ENCODE measurements at places on chromosomes 2 and 18.

DNA sequence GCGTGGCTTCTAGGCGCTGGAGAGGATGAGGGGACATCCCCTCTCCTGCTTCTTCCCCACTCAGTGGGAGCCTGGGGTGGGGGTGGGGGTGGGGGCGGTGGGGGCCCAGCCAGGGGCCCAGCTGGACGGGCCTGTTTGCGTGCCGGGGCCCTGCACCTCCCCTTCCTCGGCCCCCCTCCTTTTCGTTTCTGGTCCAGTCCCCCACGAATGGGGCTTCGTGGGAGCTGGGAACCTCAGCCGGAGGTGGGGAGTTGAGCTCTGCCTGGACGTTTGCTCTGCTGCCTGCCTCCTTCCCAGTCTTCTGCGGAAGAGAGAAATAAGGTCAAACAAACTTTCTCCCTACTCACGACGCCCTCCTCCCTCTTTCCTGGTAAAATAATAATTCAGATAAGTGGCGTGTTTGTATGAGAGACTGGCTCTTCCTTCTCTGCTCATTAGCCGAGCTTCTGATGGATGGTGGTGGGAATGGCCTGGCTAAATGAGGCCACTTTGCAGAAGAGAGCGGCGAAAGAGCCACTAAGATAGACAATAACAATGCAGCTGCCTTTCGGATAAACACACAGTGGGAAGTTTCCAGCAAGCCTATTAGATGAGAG, 782 bp downstream of the MTA3 start:
- no peak for DNase-seq

DNA sequence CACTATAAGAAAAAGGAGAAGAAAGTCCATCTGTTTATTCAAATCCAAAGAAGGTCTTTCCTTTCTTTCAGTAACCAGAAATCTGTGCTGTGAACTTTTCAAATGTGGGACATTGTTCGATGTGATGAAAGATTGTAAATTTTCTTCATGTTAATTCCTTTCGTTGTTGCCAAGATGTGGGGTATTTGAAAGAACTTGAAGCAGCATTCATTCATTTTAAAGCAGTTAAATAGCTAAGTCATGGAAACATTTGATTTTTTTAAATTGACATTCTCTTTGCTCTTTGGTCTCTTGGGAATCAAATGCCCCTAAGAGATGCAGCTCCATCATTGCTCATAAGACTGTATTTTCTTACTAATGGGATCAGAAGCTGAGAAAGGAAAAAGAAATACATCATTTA, 93.7 kb upstream of the EHBP1 start:
- no peak for DNase-seq

- DNase-seq: no peak
Measured at GRCh38 chr2:20654535-20654813, 3.6 kb upstream of the HS1BP3 start.

DNA sequence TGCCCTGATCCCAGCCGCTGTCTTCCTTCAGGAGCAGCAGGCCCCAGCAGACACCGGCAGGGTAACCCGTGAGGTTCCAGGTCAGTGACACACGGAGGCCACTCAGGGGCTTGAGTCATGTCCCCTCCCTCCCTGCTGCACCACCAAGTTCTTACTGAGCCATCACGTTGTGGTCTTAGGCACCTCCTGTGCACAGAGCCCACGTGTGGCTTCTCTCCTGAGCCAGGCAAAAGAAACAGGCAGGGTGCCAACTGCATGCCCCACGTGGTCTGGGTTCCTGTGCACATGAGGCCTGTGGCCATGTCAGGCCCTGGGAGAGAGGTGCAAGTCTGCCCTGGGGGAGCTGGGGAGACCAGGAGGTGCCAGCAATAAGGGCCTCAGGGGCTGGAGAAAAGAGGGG, 264.8 kb downstream of the KLHL29 start:
- DNase-seq: no peak

- no peak for DNase-seq
Measured at GRCh38 chr2:158172719-158173118, 71.0 kb downstream of the UPP2 start.

DNA sequence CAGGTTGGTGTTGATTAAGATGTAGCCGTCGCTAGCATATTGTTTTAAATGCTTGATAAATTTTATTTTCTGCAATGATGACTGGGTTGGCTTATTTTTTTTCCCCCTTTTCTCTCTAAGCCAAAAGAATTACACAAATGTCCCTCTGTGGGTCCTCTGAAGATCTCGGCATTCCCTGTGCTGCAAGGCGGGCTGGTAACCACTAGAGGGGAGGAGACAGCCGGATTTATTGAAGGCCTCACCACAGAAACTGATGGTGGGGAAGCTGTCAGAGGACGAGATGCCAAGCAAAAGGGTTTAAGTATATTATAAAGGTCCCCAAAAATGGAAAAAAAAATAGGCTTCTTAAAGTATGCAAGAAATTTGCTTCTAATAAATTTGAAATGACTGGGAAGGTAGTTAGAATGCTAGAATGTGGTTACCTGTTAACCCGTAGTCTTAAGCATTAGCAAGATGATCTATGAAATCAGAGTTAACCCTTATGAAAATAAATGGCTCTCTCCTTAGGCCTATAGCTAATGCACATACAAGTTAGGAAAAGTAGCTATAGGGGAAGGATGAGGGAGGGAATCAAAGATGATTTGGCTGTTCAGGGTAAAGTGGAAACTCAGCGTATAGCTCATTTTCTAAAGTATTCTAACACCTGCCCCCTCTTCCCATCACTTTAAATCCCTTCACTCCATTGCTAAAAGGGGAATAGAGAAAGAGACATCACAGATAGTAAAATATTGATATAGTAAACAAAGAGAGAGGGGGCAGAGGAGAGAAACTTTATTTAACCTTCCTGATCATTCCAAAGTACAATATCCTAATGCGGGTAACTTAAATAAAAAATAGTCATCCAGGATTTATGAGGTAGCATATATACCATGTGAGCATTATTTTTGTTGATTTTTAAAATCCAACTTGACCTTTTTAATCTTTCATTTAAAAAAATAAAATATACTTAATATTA, 894.5 kb upstream of the POU3F3 start:
- no peak for DNase-seq
